ENCODE measurements at places on chromosomes 3 and 15.

GRCh38 chr3:16430717-16431630, 82.5 kb downstream of the RFTN1 start:
- peak; percentile 41 for DNase-seq

GRCh38 chr15:78933823-78934654, 10.8 kb downstream of the CTSH start:
- no peak for DNase-seq

DNA sequence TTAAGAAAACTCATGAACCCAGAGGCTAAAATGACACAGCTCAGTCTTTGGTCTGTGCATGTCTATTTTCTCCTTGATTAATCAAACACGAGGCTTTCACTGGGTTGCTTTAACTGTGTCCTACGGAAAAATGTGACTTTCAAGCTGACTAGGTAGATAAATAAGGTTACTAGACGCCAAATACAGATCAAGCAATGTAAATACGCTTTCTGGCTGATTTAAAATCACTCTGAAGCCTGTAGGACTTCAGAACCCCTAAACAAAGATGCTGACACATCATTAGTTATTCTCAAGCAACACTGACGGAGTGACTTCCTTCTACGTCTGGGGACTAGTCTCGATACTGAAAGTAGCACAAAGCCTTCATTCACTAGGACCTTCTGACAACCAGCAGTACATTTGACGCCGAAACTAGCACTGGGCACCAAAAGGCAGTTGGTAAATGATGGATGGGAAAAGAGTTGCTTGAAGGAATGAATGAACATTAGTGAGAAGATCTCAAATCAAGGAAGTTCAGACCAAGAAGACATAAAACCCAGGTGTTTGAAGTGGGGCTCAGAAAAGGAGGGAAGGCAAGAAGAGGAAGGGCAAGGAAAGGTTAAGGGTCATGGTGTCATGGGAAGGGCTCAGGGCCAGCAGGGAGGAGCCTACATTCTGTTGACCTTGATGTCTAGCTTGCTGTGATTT, 67.1 kb upstream of the CDV3 start:
- DNase-seq = no peak

DNA sequence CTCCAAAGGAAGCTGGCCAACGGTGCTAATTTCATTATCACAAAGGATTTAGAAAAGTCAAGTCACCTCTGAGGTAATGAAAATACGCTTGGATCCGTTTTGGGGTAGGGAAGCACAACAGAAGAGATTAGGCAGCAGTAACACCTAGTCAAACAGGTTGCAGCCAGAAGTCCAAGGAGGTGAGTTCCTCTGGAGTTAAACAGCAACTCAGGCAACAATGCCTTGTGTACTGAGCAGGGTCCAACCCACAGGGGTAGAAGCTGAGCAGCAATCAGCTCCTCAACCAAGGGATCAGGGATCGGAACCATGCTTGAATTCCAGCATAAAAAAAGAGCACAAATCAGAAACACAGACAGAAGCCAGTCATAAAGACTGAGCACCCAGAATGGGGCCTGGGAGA, 88.1 kb upstream of the SPRED1 start:
- no peak for DNase-seq

- DNase-seq = no peak
Measured at GRCh38 chr15:68526784-68527183, 52.0 kb upstream of the CORO2B start.

All from hippocampal formation (tissue), 2 donors.